ENCODE measurements at places on chromosomes 4 and X.

DNA sequence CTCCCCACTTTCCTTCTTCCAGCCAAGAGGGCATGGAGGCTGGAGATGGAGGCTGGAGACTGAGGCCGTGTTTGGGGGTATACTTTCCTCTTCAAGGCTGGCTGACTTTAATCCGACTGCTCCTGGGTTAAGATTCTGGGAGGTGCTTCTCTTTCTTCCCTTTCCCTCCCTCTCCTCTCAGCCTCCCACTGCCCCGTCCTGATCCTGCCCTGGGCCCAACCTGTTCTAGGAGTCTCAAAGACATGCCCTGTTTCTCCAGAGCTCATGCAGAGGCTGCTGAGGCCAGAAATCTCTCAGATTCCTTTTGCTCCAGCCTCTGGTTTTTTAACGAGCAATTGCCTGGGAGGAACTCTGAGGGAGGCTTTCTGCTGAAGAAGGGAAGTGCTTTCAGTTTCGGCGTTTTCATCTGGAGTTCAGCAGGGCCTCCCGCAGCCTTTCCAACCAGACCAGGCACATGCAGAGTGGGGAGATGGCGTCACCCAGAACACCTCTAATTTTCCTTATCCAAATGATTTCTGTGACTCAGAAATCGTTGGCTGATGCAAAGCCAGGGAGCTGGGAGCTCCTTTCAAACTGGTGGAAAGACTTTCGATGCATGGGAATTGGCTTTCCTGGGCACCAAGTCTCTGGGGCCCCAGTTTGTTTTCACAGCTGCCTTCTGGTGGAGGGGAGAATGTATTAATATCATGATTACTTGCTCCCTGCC lies 34.5 kb upstream of the FAM9C start:
- DNase-seq: no peak

- DNase-seq: no peak
Observed at GRCh38 chrX:43741843-43742573, 85.9 kb downstream of the MAOA start.

DNA sequence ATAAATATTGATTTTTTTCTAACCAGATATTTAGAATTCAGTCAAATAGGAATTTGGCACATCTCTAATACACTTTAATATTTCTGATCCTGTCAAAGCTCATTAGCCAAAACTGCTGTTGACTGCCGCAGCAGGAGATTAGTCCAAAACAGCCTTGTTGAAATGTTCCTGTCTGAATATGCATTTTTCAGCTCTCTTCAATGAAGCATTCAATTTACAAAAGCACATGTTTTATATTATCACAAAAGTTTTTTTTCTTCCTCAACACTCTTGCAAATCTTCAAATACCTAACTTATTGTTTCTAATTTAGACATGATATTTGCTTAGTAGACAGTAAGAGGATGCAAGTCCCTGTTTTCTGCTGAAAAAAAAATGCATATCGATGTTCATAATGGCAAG lies 140.9 kb downstream of the SPATA18 start:
- DNase-seq: no peak

GRCh38 chr4:6271206-6271605 lies 1.6 kb downstream of the WFS1 start:
- no peak for DNase-seq

DNA sequence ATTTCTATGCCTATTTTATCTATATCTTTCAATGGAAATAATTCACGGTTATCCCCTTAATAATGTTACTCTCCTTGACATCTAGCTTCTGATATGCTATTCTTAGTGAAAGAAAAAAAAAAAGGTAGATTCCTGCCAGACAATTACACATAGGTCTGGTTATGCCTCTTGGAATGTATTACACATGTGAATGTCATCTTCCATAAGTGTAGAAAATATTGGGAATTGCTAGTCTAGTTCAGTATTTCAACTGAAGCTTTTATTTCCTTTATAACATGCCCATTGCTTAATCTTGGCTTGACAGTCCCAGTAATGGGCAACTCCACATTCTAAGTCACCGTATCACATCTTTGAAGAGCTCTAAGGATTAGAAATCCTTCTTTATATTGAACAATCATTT lies 25.4 kb upstream of the PPP1R2C start:
- DNase-seq: no peak

DNA sequence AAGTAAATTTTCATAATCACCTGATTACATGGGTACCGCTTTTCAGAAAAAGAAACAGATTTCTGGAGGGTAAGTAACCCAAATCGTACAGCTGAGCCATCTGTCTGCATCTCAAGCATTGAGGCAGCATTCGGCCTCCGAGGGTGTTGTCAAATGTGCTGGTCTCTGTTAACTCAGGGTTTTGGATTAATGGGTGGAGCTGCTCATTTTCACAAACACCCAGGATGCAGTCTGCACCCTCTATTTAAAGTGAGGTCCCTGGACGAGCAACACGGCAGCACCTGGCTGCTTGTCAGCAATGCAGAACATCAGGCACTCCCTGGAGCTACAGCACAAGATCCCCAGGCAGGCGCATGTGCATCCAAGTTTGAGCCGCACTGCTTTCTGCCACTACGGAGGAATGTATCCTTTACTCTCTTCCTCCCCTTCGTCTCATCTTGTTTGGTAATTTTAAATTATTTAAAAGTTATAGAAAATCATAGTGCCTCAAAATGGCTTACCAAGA lies 24.7 kb upstream of the NAP1L5 start:
- no peak for DNase-seq

DNA sequence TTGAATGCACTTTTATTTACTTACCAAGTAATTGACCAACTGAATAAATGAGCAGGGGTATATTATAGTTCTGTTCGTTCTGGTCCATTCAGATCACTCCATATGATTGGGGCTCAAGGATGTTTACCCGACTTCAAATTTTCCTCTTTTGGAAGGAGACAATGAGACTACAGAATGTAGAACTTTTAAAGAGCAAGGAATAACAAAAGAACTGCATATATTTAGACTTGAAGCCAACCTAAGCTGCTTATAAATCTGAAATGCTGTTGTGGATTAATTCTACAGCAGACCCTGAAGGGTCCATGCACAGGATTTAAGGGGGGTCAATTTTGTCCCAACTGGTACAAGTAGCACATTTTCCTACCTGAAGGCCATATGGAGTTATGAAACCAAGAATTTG lies 610.8 kb downstream of the RAB28 start:
- no peak for DNase-seq

GRCh38 chr4:175561696-175562095 lies 250.4 kb downstream of the GPM6A start:
- DNase-seq: no peak

Measured in NCI-H524 treated with DMSO at 0.1 percent for 48 hours (cell line).